T1000 (cell line): ENCODE measurements at places on chromosomes 4 and X.
A peak's percentile ranks its signal among the peaks of the same experiment; 100 is the strongest.

DNA sequence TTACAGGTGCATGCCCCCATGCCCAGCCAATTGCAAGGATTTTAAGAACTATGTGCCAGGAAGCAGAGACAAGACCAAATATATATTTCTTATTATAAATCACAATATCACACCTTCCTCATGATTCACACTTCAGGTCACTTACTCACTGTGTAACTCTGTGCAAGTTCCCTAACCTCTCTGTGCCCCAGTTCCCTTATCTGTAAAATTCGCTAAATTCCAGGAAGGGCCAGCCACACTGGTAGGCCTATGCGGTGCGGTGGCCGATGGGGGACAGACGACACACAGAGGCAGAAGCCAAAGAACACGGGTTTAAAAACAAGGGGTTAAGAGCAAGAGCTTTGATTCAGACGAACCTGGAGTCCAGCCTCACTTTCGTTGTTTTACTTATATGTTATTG, 2.8 kb downstream of the TRIM2 start:
- DNase-seq, result no peak

DNA sequence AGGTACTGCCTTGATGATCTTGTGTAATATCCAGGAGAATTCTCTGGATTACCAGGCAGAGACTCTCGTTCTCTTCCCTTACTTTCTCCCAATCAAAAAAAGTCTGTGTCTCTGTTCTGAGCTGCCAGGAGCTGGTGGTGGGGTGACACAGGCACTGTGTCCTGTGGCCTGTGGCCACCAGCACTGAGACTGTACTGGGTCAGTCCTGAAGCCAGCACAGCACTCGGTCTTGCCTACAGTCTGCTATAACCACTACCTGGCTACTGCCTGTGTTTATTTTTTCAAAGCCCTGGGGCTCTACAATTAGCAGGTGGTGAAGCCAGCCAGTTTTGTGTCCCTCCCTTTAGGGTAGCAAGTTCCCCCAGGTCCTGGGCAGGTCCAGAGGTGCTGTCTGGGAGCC, 331.1 kb upstream of the MAGEB18 start:
- no peak for DNase-seq

DNA sequence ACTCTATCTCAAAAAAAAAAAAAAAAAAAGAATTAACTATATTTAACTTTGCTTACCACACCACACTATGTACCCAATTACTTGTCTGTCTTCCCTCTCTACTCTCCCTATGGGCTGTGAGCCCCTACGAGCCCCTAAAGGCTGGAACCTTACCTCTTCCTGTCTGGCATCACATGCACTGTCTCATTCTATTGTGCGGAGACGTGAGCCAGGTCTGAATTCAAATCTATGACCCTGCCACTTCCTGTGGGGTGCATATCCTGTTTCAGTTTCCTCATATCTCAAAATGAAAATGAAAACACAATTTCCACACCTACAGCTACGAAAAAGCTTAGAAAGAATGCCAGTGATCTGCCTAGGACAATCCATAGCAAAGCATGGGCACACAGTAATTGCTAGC, 42.9 kb upstream of the HS3ST1 start:
- DNase-seq, result no peak

DNA sequence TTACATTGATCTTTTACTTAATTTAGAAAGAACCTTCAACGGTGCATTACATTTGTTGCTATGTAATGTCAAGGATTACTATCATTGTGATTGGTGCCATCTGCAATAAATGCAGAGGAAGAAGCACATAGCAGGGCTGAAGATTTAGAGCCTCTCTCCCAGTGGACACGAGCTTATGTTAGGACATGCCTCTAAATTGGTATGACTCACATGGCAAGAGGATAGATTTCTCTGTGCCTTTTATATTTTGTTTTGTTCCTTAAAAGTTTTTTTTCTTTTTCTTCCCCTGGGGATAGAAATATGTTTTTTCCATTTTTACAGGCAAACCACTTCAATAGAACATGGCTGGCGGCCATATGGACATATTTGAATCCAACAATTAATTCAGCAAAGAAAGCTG, 205.0 kb upstream of the HAND2 start:
- DNase-seq, result peak; percentile 10

GRCh38 chrX:19331831-19332230, 11.9 kb upstream of the PDHA1 start:
- no peak for DNase-seq

- no peak for DNase-seq
These were observed 196.5 kb downstream of the SMIM20 start for GRCh38 chr4:26110493-26110892.

GRCh38 chrX:107701493-107702121, 73.3 kb downstream of the PRPS1 start:
- no peak for DNase-seq

DNA sequence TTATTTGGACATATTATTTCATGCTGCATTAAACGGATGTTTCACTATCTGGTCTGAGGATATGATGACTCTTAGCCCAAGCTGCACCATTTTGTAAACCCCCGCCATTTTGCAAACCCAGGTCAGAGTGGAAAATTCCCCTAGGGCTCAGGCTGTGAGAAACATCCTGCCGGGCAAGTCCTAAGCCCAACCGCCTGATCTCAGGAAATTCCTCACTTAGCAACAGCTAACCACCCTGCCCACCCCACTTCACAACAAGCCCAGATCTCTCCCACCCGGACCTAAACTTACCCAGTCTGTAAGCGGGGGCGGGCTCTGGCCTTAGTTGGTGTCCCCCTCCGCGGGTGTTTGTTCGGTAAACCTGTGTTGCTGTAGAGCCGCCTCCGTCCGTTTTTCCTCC, 2747.1 kb downstream of the PCDH7 start:
- DNase-seq, result no peak

- no peak for DNase-seq
These were observed 38.6 kb upstream of the TMEM131L start for GRCh38 chr4:153427363-153428071.

GRCh38 chr4:70721747-70722146, at the start of gene RUFY3:
Gene RUFY3, plus strand, starts transcription at chr4:70721964. Its CDS starts 610 bp downstream, at chr4:70722574.
- DNase-seq, result peak; percentile 50

DNA sequence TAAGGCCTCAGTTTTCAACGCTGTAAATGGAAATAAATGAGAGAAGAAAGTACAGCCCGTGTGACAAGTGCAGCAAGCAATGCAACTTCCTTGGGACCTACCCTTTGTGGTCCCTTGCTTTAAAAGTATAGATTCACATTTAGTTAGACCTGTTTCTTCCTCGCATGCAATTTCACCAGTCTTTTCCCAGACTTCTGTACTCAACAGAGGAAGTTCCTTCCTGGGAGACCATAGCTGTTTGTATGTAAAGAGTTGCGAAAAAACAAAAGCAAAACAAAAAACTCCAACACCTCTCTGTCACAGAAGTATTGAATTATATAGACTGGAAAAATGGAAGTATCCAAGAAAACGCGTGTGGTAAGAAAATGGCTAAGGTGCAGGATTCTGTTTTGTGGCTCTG, 1.1 kb upstream of the IRF2 start:
- DNase-seq, result no peak

- DNase-seq, result peak; percentile 16
These were observed 2.6 kb upstream of the ZNF674 start for GRCh38 chrX:46547857-46548256.

DNA sequence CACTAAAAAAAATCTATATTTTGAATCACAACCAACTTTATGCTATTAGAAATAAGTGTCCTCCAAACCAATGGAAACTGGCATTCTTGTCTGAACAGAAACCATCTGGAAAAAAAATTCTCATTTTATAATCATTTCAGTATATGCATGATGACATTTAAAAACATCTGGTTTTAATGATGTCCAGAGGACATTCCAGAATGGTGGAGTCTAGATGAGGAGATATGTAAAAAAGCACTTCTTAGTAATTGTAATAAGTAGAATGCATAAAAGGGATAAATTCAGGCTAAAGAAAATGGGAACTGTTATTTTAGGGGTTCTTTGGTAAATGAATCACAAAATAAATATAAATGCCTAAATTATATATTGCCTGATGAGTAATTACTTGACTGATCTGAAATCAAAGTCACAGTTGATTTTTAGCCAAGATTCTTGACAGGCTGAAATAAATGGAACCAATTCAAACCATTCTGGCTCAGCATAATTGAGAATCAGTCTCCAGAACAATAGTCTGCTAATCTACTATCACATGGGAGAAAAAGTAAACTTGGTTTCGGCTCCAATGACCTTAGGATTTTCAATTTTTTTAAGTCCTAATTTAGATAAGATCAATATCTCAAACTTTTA, 636.6 kb downstream of the FAT4 start:
- no peak for DNase-seq

- DNase-seq, result no peak
These were observed 77.7 kb downstream of the PDK3 start for GRCh38 chrX:24542756-24543155.

DNA sequence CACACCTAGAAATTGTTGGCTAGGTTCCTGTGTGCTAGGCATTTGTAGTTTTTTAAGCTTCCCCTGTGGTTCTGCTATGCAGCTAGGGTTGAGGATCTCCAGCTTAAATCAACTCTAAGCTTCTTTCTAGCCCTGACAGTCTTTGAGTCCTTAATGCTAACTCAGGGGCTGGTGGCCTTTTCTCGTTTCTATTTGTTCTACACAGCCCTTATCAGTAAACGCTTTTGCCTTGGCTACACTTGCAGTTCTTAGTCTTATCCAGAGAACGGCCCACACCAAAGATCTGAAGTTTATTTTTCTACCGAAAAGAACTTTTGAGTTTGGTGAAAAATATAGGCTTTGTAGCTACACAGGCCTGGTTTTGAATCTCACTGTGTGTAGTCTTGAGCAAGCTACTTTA, 212.0 kb downstream of the DHX15 start:
- DNase-seq, result no peak

GRCh38 chr4:157895205-157895604, 277.6 kb downstream of the GASK1B start:
- no peak for DNase-seq

- no peak for DNase-seq
These were observed 538 bp upstream of the CYTL1 start for GRCh38 chr4:5019796-5020195.

DNA sequence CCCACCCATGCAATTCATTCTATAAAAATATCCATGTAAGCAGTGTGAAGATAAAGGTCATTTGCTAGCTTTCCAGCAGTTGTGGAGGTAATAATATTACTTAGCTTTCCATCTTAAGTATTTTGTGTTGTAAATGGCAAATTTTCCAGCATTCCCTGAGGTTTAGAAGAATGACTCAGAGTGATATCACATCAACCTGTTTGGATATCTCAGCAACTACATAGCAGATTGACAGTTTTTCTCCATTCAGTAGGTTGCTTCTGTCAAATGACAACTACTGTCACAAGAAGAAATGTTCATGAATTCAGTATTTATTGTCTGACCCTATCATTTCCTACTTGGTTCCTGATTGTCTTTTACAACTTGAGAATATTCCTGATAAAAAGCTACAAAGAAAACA, 434.9 kb upstream of the GALNTL6 start:
- DNase-seq, result no peak

GRCh38 chrX:63363788-63364187, 12.7 kb upstream of the SPIN4 start:
- no peak for DNase-seq

- no peak for DNase-seq
These were observed 49.8 kb downstream of the EDNRA start for GRCh38 chr4:147530723-147531122.

DNA sequence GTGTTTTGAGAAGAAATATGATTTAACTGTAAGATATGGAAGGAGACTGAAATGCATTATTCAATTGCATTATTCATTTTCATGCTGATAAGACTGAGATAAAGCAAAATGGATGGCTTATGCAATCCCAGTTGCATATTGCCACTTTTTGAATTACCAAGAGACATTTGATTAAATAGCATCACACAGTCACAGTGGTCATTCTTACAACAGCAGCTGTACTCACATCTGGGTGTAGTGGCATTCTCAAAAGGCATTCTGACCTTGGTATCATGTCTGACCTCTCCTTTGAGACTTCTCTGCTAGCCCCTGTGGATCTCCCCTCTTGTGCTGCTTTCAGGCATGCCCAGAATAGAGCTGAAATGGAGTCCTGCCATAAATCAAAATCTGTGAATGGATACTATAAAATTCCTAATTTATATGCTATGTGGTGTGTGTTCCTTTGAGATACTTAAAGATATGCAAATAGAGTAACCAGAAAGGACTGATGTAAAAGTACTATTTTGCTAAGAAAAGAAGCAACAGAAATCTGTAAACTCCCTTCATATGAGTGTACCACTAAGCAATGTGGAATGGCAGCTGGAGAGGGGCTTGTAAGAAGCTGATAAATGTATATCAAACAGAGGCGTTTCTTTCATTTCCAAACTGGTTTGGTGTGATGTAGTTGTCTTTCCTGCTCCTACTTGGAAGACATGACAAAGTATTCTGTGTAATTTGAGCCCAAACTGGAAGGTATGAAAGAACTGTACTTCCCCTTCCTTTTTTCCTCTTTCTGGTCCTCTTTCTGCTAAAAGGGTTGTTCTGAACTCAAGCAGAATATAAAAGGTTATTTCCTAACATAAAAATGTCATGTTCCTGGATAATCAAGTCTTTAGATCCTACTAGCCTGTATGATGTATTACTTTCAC, 25.4 kb upstream of the METAP1 start:
- DNase-seq, result no peak

DNA sequence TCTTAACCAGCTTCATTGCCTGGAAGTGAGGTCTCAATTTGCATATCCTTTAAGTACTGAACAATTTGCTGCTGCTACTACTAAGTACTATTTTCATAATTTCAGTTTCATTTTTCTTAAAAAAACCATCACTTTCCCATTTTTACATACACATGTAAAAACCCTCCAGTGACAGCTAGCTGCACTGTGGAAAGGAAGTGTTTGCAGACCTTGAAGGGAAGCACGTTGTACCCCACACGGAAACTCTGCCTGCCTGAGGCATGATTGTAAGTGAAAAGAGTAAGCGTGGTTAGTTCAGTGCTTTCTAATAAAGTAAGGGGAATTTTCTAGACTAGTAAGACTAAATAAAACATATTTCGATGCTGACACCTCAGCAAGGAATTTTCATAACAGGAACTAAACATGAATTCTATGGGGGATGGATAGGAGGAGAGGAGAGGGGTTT, 103.6 kb downstream of the RAPGEF2 start:
- DNase-seq, result no peak

GRCh38 chr4:105191621-105192210, 45.0 kb downstream of the TET2 start:
- DNase-seq, result no peak

- DNase-seq, result no peak
These were observed 22.5 kb upstream of the MYOZ2 start for GRCh38 chr4:119113033-119113655.

- DNase-seq, result no peak
These were observed 421.4 kb upstream of the LCORL start for GRCh38 chr4:18442957-18443356.

GRCh38 chr4:15683143-15683495, 1.5 kb downstream of the FAM200B start:
- DNase-seq, result no peak

GRCh38 chr4:40613456-40613855, 16.2 kb downstream of the RBM47 start:
- no peak for DNase-seq

- DNase-seq, result no peak
These were observed 368.5 kb upstream of the PABPC5 start for GRCh38 chrX:91066104-91066503.

- no peak for DNase-seq
These were observed 7.3 kb upstream of the SRP72 start for GRCh38 chr4:56460085-56460484.

- DNase-seq, result no peak
These were observed 73.6 kb upstream of the PJA1 start for GRCh38 chrX:69238887-69239231.

GRCh38 chrX:121455890-121456289, 408.5 kb downstream of the GLUD2 start:
- DNase-seq, result no peak

- no peak for DNase-seq
These were observed 161.7 kb downstream of the FBXW7 start for GRCh38 chr4:152374153-152374552.
